IMR-90 (cell line): ENCODE measurements at places on chromosomes 3 and 15. TPM values are rescaled to one million over a fixed set of nuclear protein-coding genes. Genes with fewer than 3 reads are reported as not detected.

- DNase-seq: peak; percentile 33
These were observed 1.1 kb downstream of the ATP10A start for GRCh38 chr15:25862071-25862471.

- peak; percentile 65 for DNase-seq
These were observed 20.3 kb upstream of the CSPG4 start for GRCh38 chr15:75732809-75733451.

GRCh38 chr15:29516929-29517328 lies 247.3 kb upstream of the NSMCE3 start:
- no peak for DNase-seq

DNA sequence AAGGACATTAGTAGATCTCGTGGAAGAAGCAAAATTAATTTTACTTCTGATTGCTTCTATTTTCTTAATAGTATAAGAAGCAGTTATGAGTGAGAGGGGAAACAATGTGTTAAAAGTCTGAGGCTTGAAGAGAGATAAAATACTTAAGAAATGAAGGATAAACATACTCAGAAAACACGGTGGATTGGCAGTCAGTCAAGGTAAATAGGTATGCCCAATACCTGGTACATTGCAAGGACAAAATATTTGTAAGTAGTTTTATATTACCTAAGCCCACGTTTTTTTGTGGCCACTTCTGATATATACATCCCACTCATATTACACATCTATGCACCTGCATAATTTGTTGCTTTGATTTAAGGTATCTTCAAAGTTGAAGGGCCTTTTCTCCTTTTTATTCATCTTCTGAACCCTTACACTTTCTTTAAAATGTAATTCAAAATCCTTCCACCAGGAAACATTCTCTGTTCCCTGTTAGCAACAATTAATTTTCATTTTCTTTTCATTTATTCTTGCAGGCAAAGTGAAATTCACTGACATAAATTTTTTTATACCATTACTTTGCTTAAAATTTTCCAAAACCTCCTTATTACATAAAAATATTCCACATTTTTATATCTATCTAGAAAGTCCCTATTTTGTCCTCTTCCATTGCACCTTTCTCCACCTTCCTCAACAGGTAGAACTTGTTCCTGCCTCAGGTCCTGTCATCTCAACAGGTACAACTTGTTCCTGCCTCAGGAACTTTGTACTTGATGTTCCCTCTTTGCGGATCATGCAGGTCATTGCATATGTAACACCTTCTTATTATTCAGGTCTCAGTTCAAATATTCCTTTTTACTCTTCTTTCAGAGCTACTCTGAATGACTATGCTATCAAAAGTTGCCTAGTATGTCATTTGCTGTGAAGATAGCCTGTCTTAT lies 755.7 kb upstream of the ALCAM start:
- DNase-seq: no peak

DNA sequence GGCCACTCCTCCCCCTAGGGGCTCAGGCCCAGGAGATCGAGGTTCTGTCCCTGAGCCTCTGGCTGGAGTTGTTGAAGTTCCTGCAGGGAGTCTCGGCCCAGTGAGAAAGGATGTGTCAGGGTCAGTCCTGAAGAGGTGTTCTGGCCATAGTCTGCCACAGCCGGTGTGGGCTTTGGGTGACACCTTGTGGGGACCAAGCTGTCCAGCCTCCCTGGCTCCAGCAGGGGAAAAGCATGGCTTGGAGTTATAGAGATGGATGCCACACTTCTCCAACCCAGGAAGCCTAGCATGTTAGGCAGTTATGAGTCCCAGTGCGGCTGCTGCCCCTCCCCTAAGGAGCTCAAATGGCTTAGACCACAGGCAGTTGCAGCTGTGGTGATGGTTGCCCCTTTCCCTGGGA lies 945.6 kb upstream of the GBE1 start:
- DNase-seq: no peak

DNA sequence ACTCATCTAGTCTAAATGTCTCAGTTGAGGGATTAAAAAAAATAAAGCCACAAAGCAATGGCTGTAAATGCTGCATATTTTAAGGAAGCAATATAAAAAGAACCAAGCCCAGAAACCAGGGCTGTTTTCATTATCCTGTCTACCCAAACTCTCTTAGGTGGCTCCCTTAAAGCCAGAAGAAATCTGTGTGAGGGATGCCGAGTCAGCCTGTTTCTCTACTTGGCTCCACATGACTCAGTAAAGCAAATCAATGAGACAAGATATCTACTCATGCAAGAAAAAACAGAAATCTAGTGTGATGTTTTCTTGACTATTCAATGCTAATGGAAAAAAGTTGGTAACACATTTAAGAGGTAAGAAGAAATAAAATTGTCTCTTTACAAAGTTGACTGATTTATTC lies 296.2 kb downstream of the ZBTB20 start:
- peak; percentile 12 for DNase-seq

DNA sequence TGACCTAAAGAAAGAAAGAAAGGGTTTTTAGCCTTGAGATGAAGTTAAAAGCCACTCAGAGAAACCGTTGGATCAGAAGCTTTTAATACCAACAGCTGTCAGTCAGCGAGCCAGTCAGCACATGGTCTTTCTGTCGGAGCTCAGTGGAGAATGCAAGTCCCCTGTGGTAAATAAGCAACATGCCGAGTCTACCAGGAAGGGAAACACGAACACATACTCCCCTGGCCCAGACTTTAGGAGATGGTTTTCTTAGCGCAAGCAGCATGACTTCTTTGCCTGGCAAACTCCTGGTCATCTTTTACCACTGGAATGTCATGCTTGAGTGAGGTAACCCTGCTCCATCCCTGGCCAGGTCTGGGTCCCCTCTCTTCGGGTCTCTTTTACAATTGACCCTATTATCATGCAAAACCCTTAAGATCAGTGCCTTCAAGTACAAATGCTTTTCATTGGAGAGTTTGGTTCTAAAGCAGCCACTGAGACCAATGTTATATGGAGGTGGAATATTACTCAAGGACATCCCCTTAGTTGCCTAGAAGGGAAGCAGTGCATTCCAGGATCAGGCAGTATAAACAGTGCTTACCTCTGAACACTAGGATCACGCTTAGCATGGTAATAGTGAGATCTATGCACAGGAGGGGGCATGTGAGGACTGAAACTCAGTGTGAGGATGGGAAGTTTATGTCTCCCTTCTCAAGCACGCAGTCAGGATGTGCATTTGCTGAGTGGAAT lies 28.2 kb downstream of the SLCO3A1 start:
- no peak for DNase-seq

GRCh38 chr3:103513003-103513402 lies 1078.2 kb downstream of the ZPLD1 start:
- DNase-seq: no peak

GRCh38 chr3:115099986-115100571 lies 47.0 kb downstream of the ZBTB20 start:
- peak; percentile 70 for DNase-seq

- no peak for DNase-seq
These were observed 7.1 kb downstream of the CD200R1 start for GRCh38 chr3:112967828-112968227.

GRCh38 chr3:25433106-25433505 lies 5.0 kb downstream of the RARB start:
- DNase-seq: no peak

DNA sequence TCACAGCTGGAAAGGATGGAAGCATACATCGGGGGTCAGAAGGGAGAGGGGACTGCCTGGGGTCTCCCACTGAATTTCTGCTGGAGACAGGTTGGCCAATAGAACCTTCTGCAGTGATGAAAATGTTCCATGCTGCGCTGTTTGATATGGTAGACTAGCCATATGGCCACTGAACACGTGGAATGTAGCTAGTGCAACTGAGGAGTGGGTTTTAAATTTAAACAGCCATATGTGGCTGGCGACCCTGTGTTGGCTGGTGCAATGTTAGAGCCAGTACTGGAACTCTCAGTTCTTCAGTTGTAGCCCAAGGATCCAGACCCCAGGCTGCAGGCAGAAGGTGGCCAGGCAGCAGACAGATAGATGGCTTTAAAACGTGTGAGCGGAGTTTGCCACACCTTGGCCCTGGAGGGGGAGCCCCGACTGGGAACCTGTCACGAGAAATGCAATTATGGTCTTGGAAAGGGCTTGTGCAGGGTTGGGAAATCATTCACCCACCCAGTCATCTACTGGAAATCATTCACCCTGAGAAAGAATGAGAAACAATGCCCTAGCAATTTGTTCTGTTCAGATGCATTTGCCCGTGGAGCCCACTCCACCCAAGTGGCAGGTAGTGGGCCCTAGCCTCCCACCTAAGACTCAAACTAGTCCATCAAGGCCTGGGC lies 127.6 kb downstream of the FBLN2 start:
- DNase-seq: no peak

- peak; percentile 6 for DNase-seq
These were observed 121.4 kb downstream of the FAM43A start for GRCh38 chr3:194806991-194807630.

The SPATA12 gene
- under 0.01 TPM in 1 of 2 replicates, not detected in the other for total RNA-seq

The CFAP100 gene
- total RNA-seq: not detected in 2 replicates

The TM4SF4 gene
- 1.1 and 1.6 TPM in 2 replicates for total RNA-seq

The ZIC4 gene
- total RNA-seq: not detected in 2 replicates

The CCR8 gene
- total RNA-seq: not detected in 2 replicates

The SLC22A13 gene
- under 0.01 TPM in 2 replicates for total RNA-seq

The COL7A1 gene
- 3.1 and 4.1 TPM in 2 replicates for total RNA-seq

The MELTF gene
- 0.18 and 0.28 TPM in 2 replicates for total RNA-seq

The GRAMD1C gene
- total RNA-seq: 5.0 and 9.4 TPM in 2 replicates

The PP2D1 gene
- not detected in 2 replicates for total RNA-seq
